Glutamatergic neuron (in vitro differentiated cells): ENCODE measurements at places on chromosomes 4 and X.

GRCh38 chr4:180618396-180618795 lies 1624.8 kb upstream of the TENM3 start:
- DNase-seq, result no peak

GRCh38 chr4:147942729-147943128 lies 210.8 kb downstream of the ARHGAP10 start:
- no peak for DNase-seq

GRCh38 chr4:150078041-150078578 lies at the start of gene DCLK2:
TSS of gene DCLK2 (plus strand) at chr4:150078445. CDS start at chr4:150079028, 583 bp downstream.
- DNase-seq, result peak; percentile 82

- no peak for DNase-seq
These were observed 26.7 kb downstream of the SMARCA1 start for GRCh38 chrX:129496625-129497024.

DNA sequence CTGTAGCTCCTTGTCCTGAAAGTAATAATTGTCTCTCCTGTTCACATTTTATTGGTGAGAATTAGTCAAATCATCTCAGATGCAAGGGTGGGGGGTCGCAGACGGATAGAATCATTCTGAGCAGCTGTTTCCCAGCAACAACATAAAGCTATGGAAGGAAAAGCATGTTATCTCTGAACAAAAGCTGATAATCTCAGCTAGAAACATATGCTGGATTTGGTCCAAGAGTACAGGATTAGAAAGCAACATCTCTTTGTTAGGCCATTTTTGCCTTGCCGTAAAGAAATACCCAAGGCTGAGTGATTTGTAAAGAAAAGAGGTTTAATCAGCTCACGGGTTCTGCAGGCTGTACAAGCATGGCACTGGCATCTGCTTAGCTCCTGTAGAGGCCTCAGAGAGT lies 472.8 kb upstream of the BOD1L1 start:
- DNase-seq, result no peak

- DNase-seq, result no peak
These were observed 3.2 kb downstream of the RPS6KA3 start for GRCh38 chrX:20263474-20263873.

DNA sequence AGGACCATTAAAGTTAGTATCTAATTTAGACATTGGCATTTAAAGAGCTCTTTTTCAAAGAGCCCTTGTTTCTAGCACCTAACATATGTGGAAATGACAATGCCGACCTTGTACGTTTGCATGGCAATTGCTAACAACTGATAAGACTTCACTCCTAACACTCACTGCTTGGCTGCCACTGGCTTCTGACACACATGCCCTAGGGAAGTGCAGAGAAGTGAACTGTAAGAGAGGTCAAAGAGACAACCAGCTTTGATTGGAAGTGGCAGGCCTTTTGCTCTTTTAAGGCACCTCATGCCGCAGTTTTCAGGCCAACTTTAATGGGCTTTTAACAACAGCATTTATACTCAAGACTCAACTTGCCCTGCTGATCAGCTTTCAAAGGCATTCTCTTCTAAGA lies 158.4 kb downstream of the RAB28 start:
- no peak for DNase-seq

DNA sequence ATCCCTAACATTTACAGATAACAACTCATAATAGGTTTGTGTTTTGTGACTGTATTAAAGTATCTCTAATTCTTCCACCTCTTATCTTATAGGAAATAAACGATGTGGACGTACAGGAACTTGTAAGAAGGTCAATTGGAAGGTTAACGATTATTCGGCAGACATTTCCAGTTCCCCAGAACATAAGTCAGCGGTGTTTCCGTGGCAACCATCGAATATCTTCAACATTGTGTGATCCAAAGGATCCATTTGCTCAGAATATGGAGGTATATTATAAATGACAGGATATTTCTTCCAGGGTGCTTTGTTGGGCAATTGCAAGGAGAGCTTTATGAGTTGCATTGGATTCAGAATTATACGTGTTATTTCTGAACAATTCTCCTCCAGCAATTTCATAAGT lies 611.9 kb upstream of the ATOH1 start:
- no peak for DNase-seq

DNA sequence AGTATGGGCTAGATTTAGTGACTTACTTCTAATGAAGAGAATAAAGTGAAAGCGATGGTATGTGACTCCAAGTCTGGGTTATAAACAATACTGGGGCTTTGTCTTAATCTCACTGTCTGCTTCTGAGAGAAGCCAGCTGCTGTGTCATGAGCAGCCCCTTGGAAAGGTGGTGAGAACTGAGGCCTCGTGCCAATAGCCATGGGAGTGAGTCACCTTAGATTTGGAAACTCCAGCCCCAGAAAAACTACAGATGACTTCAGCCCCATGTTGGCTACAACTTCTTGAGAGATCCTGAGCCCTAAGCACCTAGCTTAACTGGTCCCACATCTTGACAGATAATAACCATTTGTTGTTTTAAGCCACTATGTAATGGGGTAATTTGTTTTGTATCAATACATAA lies 77.6 kb downstream of the CWH43 start:
- no peak for DNase-seq

DNA sequence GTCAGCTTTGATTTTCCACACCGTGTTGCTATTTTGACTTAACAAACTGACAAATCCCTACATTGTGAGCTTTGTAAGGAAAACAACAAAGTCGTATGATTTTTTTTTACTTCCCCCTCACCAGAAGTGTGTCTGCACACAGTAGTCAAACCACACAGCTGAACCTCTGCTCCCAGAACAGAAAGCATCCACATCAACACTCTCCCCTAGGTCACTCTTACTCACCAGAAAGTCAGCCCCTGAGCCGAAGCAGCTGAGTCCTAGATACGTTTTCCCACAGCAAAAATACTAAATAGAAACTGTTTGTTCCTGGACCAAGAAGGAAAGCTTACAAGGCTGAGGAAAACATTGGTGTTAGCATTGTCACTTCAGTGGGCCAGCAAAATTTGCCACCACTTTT lies 305.7 kb downstream of the DHX15 start:
- no peak for DNase-seq

DNA sequence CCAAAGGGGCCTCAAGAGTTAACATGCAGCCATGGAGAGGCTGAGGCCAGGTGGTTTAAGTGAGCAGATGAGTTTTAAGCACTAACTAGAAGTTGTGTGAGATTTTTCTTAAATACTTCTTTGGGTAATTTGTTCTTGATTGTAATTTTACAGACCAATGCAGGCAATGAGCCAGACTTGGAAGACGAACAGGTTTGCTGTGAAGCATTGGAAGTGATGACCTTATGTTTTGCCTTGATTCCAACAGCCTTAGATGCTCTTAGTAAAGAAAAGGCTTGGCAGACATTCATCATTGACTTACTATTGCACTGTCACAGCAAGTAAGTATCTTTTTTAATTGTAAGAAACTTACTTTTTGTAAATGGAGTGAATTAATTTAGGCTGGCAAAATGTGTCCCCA lies 103.9 kb downstream of the USP9X start:
- DNase-seq, result no peak

DNA sequence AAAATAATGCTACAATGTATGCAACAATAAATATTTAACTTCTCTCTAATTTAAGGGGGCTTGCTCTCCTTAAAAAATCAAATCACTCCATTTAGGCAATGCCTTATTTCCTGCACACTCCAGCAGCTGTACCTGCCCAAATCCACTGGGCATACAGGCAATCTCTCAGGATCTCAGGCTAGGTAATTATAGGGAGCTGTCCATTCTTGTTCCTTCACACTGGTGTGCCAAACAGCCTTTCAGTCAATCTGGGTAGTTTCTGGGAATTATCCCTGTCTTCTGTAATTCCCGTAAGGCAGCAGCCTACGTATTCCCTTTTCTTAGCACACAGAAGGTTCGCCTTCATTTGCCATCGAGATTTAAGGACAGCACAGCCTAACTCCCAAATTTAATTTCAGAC lies 922.6 kb upstream of the SLIT2 start:
- DNase-seq, result no peak

DNA sequence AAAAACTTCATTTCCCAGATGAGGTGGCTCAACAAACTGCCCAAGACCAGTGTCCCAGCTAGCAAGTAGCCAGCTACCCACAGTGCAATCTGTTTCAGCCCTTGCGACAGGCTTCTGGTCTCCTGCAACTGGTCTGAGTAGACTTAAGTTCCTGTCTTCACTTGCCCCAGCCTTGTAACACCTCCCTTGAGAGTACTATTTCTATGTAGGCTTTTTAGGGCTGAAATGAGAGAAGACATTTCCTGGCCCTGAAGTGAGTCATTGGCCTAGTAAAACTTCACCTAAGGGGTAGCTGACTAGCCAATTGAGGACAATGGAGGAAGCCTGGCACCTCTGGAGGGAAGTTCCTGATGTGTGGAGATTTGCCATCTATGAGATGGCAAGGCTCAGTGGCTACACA lies 80.1 kb upstream of the STIM2 start:
- no peak for DNase-seq

DNA sequence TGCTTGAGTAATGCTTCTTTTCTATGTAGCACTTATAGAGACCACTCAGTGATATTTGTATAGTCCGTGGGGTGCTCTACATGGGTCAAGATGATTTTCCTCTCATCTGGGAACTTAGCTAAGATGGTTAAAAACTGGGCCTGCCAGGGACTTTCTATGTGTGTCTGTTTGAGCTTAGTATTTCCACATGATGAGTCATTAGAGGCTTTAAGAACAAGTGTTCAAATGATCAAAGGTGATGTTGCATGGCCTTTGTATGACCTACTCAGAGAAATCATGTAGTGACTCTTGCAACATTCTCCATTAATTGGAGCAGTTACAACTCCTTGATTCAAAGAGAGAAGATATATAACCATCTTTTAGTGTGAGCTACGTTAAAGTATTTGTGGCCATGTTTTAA lies 1480.5 kb upstream of the IGFBP7 start:
- no peak for DNase-seq
